GM04504 (cell line): ENCODE measurements at places on chromosomes 6 and 20.

DNA sequence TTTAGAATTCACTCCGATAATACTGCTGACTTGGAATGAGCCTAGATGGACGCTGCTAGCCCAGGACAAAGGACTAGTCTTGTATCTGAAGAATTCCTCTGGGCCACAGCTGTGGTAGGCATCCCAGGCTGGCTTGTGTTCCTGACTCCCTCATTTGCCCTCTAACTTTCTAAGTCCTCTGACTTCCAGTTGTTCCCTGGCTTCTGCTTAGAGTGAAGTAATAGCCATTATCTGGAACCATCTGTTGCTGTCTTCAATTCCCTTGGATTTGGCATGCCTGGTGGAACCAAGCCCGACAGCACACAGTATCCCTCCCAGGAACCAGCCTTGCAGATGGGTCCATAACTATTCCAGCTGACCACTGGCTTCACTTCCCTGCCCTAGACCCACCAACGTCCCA is 376.0 kb downstream of the SYNE1 start:
- no peak for DNase-seq

GRCh38 chr6:111157412-111157811 is 70.1 kb downstream of the SLC16A10 start:
- no peak for DNase-seq

GRCh38 chr6:158819213-158819976 is at the start of gene EZR:
Gene EZR (minus strand): TSS chr6:158819368. CDS start chr6:158818093, 1,275 bp downstream.
- no peak for DNase-seq

GRCh38 chr6:2791450-2791974 is 26.3 kb downstream of the WRNIP1 start:
- no peak for DNase-seq

DNA sequence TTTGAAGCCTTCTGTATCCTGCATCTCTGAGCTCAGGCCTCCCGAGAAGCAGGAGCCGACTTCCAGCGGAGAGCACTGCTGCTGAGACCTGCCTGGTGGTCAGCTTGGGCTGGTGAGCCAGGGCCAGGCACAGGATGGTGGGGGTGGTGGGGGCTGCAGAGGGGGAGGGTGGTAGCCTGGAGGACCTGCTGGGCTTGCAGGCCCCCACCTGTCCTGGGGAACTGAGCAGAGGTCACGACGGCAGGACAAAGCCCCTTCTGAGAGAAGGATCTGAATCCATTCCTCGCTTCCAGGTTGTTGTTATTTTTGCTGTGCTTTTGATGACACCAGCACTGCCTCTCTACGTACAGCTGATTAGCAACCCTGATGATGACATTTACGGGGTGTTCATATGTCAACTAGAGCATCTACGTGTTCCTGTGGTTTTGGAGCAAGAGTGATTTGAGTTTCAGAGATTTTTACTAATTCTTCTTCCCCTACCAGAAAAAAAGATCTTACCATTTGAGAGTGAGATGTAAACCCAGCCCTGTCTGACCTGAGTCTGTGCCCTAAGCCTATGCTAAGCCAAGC is 35.7 kb upstream of the CD93 start:
- DNase-seq = no peak

GRCh38 chr20:63699466-63700198 is 3.2 kb downstream of the TNFRSF6B start:
- DNase-seq = no peak
